ENCODE measurements at places on chromosomes 2 and 18. TPM values are rescaled to one million over a fixed set of nuclear protein-coding genes. Genes with fewer than 3 reads are reported as not detected.

Gene MAP3K2
- 19.8 TPM for total RNA-seq

Gene SNORC
- 0.98 TPM for total RNA-seq

Gene SANBR
- 8.5 TPM for total RNA-seq

Gene CYB5A
- 90.0 TPM for total RNA-seq

Gene KYNU
- total RNA-seq: 15.2 TPM

Data from subcutaneous preadipocyte (primary cell).